Activated naive CD4-positive, alpha-beta T cell treated with anti-CD3 and anti-CD28 coated beads for 36 hours (primary cell): ENCODE measurements at places on chromosomes 3 and 15. TPM values are rescaled to one million over a fixed set of nuclear protein-coding genes. Genes with fewer than 3 reads are reported as not detected.

- no peak overlapping the region for H3K27ac ChIP-seq
- H3K4me1 ChIP-seq: peaks cover 6% of the 10 kb centered on the region
- H3K36me3 ChIP-seq: no peaks in the 10 kb centered on the region
- DNase-seq: peak; percentile 68
- H3K4me3 ChIP-seq: no peak overlapping the region
These were observed 196.0 kb upstream of the TOPAZ1 start for GRCh38 chr3:44045476-44046275.

DNA sequence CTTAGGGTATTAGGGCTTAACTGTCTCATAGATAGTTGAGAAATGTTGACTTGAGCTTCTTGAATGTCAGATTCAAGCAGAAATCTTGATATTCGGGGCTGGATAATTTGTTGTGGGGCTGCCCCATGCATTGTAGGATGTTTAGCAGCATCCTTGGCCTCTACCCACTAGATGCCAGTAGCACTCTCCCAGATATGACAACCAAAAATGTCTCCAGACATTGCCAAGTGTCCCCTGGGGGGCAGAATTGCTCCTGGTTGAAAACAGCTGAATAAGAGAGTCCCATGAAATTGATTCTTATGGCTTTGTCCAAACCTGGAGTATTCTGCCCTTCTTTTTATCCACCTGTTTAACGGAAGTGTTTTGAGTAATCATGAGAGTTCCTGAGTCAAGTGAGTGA, 15.9 kb upstream of the LCMT2 start:
- no peak overlapping the region for H3K27ac ChIP-seq
- H3K4me3 ChIP-seq: no peak overlapping the region
- H3K27me3 ChIP-seq: no peaks in the 10 kb centered on the region
- H3K36me3 ChIP-seq: peaks cover 13% of the 10 kb centered on the region

DNA sequence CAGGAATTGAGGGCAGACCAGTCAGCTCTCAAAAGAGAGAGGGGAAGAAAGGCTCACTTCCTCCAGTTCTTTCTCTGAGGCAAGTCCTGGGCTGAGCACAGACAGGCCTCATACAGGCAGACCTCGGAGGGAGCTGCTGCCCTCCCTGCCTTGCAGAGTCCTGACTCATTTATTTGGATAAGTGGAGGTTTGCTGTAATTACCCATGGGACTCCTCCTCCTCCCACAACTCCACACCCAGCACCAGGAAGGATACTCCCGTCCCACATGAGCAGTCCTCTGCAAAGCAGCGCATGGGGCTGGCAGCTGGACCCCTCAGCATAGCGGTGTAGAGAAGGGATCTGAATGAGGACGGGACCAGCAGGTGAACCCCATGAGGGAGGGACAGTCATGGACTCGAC, 13.4 kb upstream of the SCN10A start:
- no peaks in the 10 kb centered on the region for H3K36me3 ChIP-seq
- H3K27me3 ChIP-seq: peaks cover under 1% of the 10 kb centered on the region
- H3K4me1 ChIP-seq: peaks cover 5% of the 10 kb centered on the region
- no peak for DNase-seq
- no peak overlapping the region for H3K27ac ChIP-seq

GRCh38 chr3:143421556-143421955, 302.0 kb downstream of the CHST2 start:
- no peak overlapping the region for H3K27ac ChIP-seq
- H3K27me3 ChIP-seq: no peaks in the 10 kb centered on the region
- DNase-seq: no peak
- H3K36me3 ChIP-seq: no peaks in the 10 kb centered on the region
- no peak overlapping the region for H3K4me3 ChIP-seq

DNA sequence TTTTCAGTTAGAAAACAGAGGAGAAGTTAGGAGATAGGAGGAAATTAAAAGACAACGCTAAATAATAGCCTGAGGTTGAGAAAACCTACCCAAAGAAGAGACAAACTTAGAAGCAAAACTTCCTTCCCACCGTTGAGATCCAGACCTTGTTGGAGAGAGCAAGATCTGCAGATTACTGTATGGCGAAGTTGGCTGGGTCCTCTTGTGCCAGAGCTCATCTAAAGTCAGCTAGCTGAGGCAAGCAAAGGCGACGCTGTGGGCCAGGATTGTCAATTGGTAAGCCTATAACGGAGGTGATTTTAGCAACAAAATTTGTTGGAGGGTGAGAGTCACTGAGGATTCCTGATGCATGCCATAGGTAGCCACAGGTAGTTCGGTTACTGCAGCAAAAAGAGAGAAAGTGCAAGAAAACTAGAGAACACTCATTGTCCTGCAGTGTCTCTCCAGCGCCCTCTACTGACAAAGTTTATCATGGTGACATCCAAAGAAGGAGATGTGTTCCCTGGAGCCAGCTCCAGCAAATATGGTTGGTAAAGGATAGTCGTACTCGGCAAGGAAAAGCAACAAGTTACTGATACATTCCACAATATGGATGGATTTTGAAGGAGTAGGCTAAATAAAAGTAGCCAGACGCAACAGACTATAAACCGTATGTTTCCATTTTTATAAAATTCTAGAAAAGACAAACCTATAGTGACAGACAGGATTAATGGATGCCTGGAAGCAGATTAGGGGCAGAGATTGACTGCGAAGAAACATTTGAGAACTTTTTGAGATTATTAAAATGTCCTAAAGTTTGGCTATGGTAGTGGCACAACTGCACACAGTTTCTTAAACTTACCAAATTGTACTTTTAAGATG, 9.8 kb upstream of the OR5K4 start:
- peak; percentile 59 for DNase-seq
- H3K4me3 ChIP-seq: no peak overlapping the region
- H3K27ac ChIP-seq: no peak overlapping the region
- H3K36me3 ChIP-seq: no peaks in the 10 kb centered on the region

DNA sequence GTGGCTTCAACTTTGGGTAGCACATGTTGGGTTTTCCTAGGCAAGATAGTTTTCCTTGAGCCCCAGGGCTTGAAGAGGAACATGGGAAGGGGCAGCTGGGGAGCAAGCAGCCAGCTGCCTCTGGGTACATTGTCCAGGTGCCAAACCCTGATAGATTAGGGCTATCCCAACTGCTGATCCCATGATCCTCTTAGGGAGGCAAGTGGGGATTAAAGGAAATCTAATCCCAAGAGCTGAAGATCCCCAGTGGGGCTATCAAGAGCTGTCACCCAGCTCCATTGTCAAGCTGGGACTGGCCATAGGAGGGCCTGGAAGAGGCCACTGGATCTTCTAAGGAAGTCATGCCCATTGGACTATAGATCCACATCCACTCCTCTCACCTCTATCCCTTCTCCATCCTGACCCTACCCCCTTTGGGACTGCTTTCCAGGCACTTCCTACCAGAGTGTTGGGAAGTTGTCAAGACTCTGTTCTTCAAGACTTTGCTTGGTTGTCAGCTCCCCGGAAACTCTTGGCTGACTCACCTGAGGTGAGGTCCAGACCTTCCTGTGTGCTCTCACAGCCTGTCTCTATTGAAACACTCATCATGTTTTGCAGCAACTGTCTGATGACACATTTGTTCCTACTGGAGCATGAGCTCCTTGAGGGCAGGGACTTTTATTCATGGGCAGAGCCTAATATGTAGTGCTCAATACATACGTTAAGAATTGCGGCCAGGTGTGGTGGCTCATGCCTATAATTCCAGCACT, 5.9 kb downstream of the CAMK2N2 start:
- DNase-seq: peak; percentile 37
- peaks cover 10% of the 10 kb centered on the region for H3K27me3 ChIP-seq
- peaks cover 11% of the 10 kb centered on the region for H3K4me1 ChIP-seq
- peaks cover 14% of the 10 kb centered on the region for H3K36me3 ChIP-seq
- H3K27ac ChIP-seq: no peak overlapping the region
- no peak overlapping the region for H3K4me3 ChIP-seq

DNA sequence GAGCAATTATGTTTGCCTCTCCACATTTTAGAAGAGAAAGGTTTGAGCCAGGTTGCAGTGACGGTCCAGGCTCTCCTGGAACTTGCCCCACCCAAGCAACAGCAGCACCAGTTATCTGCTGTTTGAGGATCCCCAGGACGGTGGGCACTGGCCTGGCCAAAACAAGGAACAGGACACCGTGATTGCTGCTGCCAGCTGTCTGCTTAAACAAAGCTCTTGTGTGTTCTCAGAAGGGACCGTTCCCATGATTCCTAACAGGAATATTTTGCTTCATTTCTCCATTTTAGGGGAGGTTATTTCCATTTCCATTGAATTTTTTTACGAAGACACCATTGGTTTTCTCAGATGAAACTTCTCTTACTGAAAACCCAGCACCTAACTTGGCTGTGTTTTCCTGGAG, 66.4 kb upstream of the RPL35A start:
- no peak for DNase-seq
- peaks cover 23% of the 10 kb centered on the region for H3K36me3 ChIP-seq
- H3K4me3 ChIP-seq: no peak overlapping the region
- peaks cover 15% of the 10 kb centered on the region for H3K4me1 ChIP-seq

DNA sequence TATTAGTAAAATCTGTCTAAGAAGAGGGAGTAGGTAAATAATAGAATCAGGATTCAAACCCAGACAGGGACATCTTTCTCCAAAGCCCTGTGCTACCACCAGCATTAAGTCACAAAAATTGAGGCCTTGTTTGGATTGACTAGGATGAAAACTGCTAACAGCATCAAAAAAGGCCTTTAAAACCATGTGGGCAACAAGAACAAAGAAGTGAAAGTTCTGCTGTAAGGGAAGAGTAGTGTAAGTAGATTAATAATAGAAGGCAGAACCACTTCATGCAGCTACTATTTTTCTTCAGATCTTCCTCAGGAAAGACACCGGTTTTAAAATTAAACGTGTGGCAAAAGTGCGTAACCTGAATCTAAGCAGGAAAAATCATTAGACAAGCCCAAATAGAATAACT, 15.3 kb upstream of the KBTBD12 start:
- no peaks in the 10 kb centered on the region for H3K36me3 ChIP-seq
- no peak for DNase-seq
- no peaks in the 10 kb centered on the region for H3K4me1 ChIP-seq
- H3K27ac ChIP-seq: no peak overlapping the region

GRCh38 chr3:177906126-177906511, 630.1 kb upstream of the KCNMB2 start:
- H3K36me3 ChIP-seq: no peaks in the 10 kb centered on the region
- no peak overlapping the region for H3K27ac ChIP-seq

DNA sequence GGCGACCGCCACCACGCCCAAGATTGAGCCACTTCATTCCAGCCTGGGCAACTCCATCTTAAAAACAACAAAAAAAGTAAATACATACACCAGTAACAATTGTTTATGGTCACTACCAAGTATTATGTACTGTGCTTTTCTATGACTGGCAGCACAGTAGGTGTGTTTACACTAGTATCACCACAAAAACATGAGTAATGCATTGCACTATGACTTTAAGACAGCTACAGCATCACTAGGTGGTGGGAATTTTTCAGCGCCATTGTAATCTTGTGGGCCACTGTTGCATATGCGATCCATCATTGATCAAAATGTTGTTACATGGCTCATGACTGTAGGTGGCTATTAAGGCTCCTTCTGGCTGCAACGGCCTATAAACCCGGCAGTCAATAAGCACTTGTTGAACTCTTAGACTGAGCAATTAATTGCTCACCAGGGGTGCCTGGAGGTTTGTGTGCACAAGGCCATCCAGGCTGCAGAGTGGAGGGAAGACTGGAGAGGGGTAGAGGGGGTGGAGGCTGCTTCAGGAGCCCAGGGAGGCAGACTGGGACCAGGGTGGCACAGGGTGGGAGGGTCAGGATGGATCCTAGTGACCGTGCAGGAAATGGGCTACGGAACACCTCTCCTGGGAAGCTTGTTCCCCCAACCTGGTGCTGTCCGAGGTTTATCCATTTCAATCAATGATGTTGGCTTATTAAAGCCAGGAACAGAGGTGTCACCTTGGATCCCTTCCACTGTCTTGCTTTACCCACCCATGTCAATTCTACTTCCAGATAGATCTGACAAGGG, 17.9 kb upstream of the COPG1 start:
- no peak for DNase-seq
- H3K27ac ChIP-seq: no peak overlapping the region
- no peaks in the 10 kb centered on the region for H3K27me3 ChIP-seq
- H3K4me1 ChIP-seq: peaks cover 13% of the 10 kb centered on the region
- H3K4me3 ChIP-seq: no peak overlapping the region
- no peaks in the 10 kb centered on the region for H3K36me3 ChIP-seq

GRCh38 chr3:85781806-85782205, 823.0 kb downstream of the CADM2 start:
- no peaks in the 10 kb centered on the region for H3K36me3 ChIP-seq
- DNase-seq: no peak
- no peak overlapping the region for H3K27ac ChIP-seq
- H3K4me3 ChIP-seq: no peak overlapping the region
- H3K27me3 ChIP-seq: no peaks in the 10 kb centered on the region
- H3K4me1 ChIP-seq: no peaks in the 10 kb centered on the region

DNA sequence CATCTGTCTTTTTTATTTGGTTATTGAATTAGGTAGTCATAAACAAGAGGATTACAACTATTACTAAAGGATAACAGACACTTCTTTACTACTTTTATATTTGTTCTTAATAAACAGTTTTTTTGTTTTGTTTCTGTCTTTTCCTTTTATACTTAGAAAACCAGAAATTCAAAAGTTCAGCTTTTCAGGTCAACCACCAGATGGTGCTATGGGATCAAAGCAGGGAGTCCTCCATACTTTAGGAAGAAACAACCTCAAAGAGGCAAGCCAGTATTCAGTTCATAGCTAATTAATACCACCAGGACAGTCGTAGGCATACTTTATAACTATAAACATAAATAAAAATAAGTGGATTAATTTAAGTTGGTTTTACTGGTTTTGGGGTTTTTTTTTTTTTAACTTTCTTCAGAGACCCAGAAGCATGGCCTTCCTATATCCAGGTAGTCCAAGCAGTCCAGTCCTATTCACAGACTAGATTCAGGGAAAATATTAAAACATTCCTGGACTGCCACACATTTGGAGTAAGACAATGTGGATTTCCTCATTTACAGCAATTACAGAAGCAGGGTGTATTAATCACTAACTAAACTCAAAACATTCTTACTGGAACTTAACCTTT, 16.0 kb upstream of the EID1 start:
- H3K36me3 ChIP-seq: no peaks in the 10 kb centered on the region
- H3K4me3 ChIP-seq: no peak overlapping the region
- peaks cover 2% of the 10 kb centered on the region for H3K27me3 ChIP-seq
- peak; percentile 61 for DNase-seq
- peaks cover 9% of the 10 kb centered on the region for H3K4me1 ChIP-seq

DNA sequence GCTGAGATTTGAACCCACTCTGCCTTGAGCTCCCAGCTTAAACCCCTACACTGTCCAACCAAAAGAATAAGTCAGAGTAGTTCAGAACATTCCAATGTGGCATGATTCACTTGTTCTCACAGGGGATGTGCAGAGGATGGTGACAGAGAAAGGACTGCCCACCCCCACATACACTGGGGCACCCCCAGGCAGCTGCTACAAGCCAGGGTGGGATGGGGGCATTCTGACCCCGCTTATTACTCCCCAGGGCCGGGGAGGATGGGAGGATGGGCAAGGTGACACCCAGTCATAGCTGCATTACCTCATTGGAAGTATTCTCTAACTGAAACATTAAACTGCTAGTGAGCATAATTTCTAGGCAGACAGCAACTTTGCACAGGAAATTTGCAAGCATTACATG, 126.0 kb upstream of the PRR20G start:
- no peaks in the 10 kb centered on the region for H3K4me1 ChIP-seq
- H3K27ac ChIP-seq: no peak overlapping the region
- no peaks in the 10 kb centered on the region for H3K36me3 ChIP-seq
- no peak for DNase-seq
- H3K4me3 ChIP-seq: no peak overlapping the region

Gene CAND2
- total RNA-seq: 2.5 TPM

Gene CFAP91
- total RNA-seq: 0.26 TPM

Gene BBX
- 48.6 TPM for total RNA-seq

Gene PEX5L
- not detected for total RNA-seq

Gene ANKRD63
- not detected for total RNA-seq

Gene BTD
- 8.7 TPM for total RNA-seq

Gene CFAP20DC
- 2.4 TPM for total RNA-seq

Gene PIF1
- total RNA-seq: 43.9 TPM

Gene VPS18
- 3.3 TPM for total RNA-seq

Gene CLK3
- total RNA-seq: 124 TPM

Gene C3orf70
- not detected for total RNA-seq
